GM23338 (cell line): ENCODE measurements at places on chromosomes 11 and 22. TPM values are rescaled to one million over a fixed set of nuclear protein-coding genes. Genes with fewer than 3 reads are reported as not detected.
A peak's percentile ranks its signal among the peaks of the same experiment; 100 is the strongest.

GRCh38 chr11:119612814-119613213 is 116.2 kb downstream of the NECTIN1 start:
- peaks cover 23% of the 10 kb centered on the region for H3K4me1 ChIP-seq
- DNase-seq = no peak
- peaks cover 9% of the 10 kb centered on the region; the same call in 1 of the 2 replicates for H3K27me3 ChIP-seq
- H3K36me3 ChIP-seq = no peaks in the 10 kb centered on the region
- H3K27ac ChIP-seq = no peak overlapping the region

- DNase-seq = no peak
- H3K4me1 ChIP-seq = peaks cover 31% of the 10 kb centered on the region
- no peak overlapping the region for H3K27ac ChIP-seq
- no peak overlapping the region for H3K4me3 ChIP-seq
- H3K27me3 ChIP-seq = no peaks in the 10 kb centered on the region
- H3K36me3 ChIP-seq = no peaks in the 10 kb centered on the region
These were observed 79.0 kb downstream of the LDLRAD3 start for GRCh38 chr11:36022882-36023281.

GRCh38 chr11:10116588-10116987 is 177.4 kb downstream of the SBF2 start:
- no peaks in the 10 kb centered on the region for H3K4me1 ChIP-seq
- DNase-seq = no peak
- H3K36me3 ChIP-seq = no peaks in the 10 kb centered on the region
- H3K4me3 ChIP-seq = no peak overlapping the region

WT1 gene
- total RNA-seq = 0.16 and 0.21 TPM in 2 replicates

ALG9 gene
- total RNA-seq = 20.2 and 31.1 TPM in 2 replicates

DNA sequence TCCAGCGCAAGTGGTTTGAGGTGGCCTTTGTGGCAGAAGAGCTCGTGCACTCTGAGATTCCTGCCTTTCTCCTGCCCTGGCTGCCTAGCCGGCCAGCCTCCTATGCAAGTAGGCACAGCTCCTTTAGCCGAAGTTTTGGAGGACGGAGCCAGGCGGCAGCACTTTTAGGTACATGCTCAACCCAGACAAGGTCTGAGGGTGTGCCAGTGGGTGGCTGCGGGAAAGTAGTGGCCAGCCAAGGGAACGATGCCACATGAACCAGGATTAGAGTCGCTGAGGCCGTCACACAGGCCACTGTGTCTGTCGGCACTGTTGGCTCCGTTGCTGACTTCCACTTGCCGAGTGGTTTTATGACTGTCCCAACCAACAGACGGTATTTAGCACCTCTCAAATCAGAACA is 64.8 kb upstream of the YWHAH start:
- no peak overlapping the region for H3K27ac ChIP-seq
- H3K4me1 ChIP-seq = no peaks in the 10 kb centered on the region
- H3K4me3 ChIP-seq = no peak overlapping the region

DNA sequence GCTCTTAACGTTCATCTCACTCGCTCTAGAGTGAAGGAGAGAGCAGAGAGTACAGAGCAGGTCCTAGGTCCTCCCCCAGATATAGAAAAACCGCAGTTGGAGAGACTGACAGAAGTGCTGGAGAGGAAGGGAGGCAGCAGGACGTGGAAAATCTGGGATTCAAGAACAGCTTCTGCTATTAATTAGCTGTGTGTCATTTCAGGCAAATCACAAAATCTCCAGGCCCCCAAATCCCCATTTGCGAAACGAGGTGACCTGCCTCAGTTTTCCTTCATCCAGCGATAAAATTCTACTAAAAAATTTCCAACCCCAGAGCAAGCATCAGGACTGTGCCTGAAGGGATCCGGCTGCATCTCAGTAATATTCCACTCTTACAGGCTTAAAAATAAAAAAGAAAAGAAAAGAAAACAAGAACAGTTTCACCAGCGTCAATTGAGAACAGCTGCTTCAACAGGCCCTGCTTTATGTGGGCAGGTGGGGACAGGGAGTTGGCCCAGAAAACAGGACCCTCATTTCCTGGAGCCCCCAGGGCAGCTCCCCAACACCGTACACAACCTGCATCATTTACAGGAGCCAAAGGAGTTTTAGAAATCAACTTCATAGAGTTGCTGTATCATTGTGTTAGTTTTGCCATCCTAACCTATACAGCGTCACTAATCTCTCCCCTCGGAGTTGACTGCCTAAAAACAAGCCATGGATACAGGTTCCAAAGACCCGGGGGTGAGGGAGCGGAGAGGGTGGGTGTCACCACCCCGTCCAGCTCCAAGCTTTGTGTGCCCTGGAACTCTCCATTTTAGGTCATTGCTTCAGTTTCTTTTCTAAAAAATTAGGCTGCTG is 2.3 kb upstream of the MALAT1 start:
- H3K27ac ChIP-seq = peak overlapping the region; percentile 95
- no peaks in the 10 kb centered on the region for H3K27me3 ChIP-seq
- DNase-seq = no peak
- peaks cover 38% of the 10 kb centered on the region for H3K4me1 ChIP-seq
- H3K36me3 ChIP-seq = peaks cover 9% of the 10 kb centered on the region
- H3K4me3 ChIP-seq = peak overlapping the region; percentile 49

GRCh38 chr22:32661296-32661695 is 140.2 kb upstream of the TIMP3 start:
- H3K36me3 ChIP-seq = no peaks in the 10 kb centered on the region
- DNase-seq = no peak
- no peak overlapping the region for H3K27ac ChIP-seq
- H3K27me3 ChIP-seq = no peaks in the 10 kb centered on the region

DNA sequence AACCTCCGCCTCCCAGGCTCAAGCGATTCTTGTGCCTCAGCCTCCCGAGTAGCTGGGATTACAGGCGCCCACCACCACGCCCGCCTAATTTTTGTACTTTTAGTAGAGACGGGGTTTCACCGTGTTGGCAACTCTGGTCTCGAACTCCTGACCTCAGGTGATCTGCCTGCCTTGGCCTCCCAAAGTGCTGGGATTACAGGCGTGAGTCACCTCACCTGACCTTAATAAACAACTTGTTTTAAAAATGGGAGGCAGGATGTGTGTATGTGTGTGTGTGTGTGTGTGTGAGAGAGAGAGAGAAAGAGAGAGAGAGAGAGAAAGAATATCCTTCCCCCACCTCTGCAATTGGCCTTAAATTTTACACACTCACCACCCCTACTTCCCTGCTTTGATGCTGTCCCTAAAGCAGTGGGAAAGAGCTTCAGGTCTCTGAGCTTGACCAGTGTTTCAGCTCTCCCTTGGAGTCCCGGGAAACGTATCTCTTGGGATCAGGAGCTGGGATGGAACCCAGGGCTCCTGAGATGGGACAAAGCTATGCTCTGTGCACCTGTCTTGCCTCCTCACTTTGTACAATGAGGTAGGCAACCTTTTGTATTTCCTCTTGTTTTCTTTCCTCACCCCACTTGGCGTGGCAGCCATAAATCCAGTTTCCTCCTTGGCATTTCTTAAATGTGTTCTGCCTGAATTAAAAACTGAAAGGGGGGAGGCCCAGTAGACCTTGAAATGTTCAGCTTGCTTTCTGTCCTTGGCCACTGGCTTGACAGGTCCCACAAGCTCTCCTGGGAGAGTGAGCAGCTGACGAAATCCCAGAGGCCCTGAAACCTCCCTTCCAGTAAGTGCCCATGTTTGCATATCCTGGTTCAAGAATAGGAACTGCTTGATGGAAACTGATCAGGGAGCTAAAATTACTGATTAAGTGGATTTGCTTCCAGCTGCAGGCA is 17.8 kb upstream of the XBP1 start:
- H3K27me3 ChIP-seq = no peaks in the 10 kb centered on the region
- peak; percentile 20 for DNase-seq
- H3K36me3 ChIP-seq = no peaks in the 10 kb centered on the region
- no peaks in the 10 kb centered on the region; the same call in none of the 2 replicates for H3K4me1 ChIP-seq

FOLR2 gene
- total RNA-seq = not detected in 2 replicates

DNA sequence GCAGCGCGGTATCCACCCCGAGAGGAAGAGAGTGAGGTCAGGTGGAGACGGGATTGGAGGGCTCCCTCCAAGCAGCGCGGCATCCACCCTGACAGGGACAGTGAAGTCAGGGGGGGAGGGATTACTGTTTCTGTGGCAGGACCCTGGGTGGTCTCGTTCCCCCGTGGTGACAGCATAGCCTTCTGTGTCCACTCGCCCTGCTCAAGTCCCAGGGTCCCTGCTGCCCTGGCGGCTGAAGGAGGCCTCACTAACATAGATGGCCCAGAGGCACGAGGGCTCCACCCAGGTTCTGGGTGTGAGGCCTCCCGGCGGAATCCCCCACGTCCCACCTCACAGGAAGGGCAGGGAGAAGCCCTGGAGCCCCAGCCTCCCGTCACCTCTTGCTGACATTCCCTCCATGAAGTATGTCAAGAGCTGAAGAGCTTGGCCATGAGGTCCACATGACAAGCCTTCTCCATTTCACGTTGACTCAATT is 636.1 kb downstream of the BRD1 start:
- no peaks in the 10 kb centered on the region for H3K36me3 ChIP-seq
- no peak overlapping the region for H3K27ac ChIP-seq
- no peak overlapping the region for H3K4me3 ChIP-seq
- DNase-seq = no peak
- H3K27me3 ChIP-seq = no peaks in the 10 kb centered on the region

DNA sequence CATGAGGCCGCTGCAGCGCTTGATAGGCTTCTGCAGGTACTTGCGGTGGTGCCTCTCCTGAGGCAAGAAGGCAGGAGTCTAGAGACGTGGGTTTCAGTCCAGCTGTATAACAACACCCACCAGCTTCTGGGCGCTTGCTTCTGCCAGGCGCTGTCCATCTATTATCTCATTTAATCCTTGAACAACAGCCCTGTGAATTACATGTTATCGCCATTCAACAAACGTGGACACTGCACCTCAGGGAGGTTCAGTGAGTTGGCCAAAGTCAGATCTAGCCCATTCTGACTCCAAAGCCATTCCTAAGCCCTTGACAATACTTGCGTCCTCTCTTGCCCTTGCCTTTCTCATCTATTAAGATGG is 436 bp upstream of the FAM181B start:
- no peaks in the 10 kb centered on the region for H3K36me3 ChIP-seq
- DNase-seq = no peak
- peaks cover 60% of the 10 kb centered on the region for H3K27me3 ChIP-seq
- H3K4me3 ChIP-seq = peak overlapping the region; percentile 70
- H3K4me1 ChIP-seq = peaks cover 42% of the 10 kb centered on the region

PKDREJ gene
- not detected in 2 replicates for total RNA-seq

- no peak for DNase-seq
- peak overlapping the region; percentile 23; the same call in 1 of the 2 replicates for H3K27ac ChIP-seq
- no peaks in the 10 kb centered on the region for H3K27me3 ChIP-seq
- H3K4me3 ChIP-seq = no peak overlapping the region
- H3K36me3 ChIP-seq = no peaks in the 10 kb centered on the region
- H3K4me1 ChIP-seq = peaks cover 82% of the 10 kb centered on the region
These were observed 27.4 kb downstream of the RRAS2 start for GRCh38 chr11:14331476-14332136.

GRCh38 chr22:31122196-31122531 is 602 bp upstream of the INPP5J start:
- H3K4me3 ChIP-seq = no peak overlapping the region
- H3K4me1 ChIP-seq = peaks cover 12% of the 10 kb centered on the region; the same call in 1 of the 2 replicates
- H3K27ac ChIP-seq = no peak overlapping the region
- no peak for DNase-seq
- H3K27me3 ChIP-seq = no peaks in the 10 kb centered on the region

TSKU gene
- total RNA-seq = 31.1 and 33.8 TPM in 2 replicates

DNA sequence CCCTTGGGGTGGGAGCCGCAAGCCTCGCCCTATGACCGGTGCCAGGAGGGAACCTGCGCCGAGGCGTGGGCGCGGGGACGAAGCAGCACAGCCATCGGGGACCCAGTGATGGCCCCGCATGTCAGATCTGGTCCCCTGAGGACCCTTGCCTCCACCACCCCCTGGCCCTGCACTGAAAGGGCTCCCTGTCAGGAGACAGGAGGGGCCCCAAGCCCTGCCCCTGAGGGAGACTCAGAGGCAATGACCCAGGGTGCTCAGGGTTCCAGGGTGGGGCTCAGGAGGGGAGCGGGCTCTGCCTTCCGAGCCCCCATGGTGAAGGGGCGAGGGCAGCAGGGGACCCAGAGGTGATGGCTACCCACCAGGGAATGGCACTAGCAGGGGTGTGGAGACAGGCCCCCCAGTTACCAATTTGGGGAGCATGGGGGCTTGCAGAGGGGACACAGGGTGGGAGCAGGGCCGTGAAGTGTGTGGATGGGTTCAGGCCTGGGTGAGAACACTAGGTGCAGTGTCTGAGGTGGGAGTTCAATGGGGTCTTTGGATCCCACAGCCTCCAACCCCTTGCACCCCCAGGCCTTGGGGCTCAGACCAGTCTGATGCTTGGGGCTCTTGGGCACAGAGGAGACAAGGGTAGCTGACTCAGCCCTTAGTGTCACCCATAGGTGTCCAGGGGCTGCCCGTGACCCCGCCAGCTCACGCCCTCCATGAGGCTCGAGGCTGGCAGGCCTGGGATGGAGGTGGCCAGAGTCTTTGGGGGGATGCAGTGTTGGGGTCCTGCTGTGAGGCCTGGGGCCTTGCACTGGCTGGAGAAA is 499 bp downstream of the LRRC56 start:
- DNase-seq = no peak
- H3K27ac ChIP-seq = no peak overlapping the region
- peak overlapping the region; percentile 73 for H3K4me3 ChIP-seq
- H3K4me1 ChIP-seq = no peaks in the 10 kb centered on the region; the same call in 1 of the 2 replicates
- peaks cover 17% of the 10 kb centered on the region; the same call in 1 of the 2 replicates for H3K27me3 ChIP-seq
